ENCODE measurements at places on chromosomes 12 and 14. TPM values are rescaled to one million over a fixed set of nuclear protein-coding genes. Genes with fewer than 3 reads are reported as not detected.

Gene RAD9B
- polyA plus RNA-seq = 0.25 TPM

GRCh38 chr14:67487937-67488893 lies at the start of gene TMEM229B:
Gene TMEM229B (minus strand): TSS chr14:67488721. CDS start chr14:67473923, 14,798 bp downstream.
- DNase-seq = no peak

DNA sequence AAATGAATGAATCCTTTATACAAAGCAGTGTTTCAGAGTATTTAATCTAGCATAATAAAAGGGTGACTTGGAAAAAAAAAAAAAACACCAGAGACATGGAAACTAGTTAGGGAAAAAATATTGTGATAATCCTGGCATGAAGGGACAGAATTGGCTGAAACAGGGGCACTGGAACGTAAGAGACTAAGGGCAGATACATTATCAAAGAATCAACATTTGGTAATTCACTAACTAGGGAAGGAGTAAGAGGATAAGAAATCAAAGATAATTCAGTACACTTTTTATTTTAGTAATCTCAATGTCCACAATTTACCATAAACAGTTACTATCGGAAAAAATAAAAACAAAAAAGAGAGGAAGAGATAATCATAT lies 18.2 kb downstream of the PYM1 start:
- no peak for DNase-seq

- no peak for DNase-seq
Measured at GRCh38 chr14:104929268-104930230, 4.9 kb downstream of the PLD4 start.

DNA sequence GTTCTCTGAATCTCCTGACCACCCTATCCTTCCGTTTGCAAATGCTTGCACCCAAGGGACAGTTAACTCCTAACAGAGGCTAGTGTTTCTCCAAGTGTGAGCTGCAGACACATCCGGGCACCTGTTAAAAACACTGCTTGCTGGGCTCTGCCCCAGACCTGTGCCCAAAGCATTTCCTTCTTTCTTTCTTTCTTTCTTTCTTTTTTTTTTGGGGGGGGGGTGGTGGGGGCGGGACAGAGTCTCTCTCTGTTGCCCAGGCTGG lies 42.5 kb downstream of the SPRING1 start:
- no peak for DNase-seq
